Fibroblast of skin of left biceps (primary cell): ENCODE measurements at places on chromosomes 7 and 10.

DNA sequence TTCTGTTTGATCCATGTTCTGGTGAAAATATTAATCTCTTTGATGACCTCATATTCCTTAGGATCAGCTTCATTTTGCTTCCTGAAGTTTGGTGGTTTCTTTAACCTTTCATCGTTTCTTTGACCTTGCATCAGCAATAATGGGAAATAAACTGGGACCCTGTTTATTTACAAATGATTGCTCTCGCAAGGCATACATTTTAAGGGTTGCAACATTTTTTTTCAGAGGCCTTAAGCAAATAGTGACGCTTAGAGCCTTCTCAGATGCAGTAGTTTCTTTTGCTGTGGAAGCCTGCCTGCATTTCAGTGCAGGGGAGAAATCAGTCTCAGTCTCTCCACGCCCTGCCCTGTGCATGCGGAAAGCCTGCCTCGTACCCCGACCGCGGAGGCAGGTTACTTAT lies 139.1 kb upstream of the NPS start:
- no peak for DNase-seq

DNA sequence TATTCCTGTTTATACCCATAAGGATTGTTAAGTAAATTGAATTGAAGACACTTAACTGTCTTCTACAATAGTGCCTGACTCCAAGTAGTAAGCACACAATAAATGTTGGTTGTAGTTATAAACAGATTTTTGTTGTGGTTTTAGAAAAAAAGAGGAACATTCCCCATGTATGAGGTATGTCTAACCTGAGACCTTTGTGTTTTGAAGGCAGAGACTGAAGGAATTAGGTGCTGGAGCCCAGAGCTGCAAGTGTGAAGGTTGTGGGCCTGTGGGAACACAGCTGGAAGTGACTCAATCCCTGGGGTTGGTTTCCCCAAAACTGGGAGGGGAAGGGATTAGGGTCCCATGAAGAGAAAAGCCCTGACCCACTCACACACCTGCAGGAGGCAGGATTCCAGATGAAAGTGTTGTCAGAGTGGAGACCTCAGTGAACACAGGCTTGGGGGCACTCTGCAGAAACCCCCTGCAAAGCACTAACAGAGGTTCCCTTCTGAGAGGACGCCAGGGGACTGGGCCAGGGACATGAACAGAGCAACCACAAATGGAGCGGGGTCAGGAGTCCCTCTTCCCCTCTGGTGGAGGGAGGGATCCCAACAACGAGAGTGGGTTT lies 265.1 kb upstream of the KLF14 start:
- DNase-seq = no peak

DNA sequence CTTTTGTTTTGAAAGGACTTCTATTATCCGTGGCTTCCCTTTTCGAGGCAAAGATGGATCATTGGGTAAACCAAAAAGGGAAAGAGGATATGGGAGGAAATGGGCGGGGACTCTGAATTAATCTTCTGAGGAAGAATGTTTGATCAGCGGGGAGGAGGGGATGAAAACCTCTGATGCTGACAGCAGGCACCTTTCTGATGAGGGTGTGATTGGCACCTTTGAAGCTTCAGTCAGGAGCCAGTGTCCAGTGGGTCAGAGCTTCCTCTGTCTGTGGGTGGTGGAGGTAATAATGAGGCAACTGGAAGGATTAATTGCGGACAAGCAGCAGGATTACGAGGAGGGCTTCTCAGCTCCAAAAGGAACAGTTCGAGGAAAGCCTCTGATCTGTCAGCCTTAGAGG lies 877.6 kb downstream of the LRMDA start:
- DNase-seq = no peak

DNA sequence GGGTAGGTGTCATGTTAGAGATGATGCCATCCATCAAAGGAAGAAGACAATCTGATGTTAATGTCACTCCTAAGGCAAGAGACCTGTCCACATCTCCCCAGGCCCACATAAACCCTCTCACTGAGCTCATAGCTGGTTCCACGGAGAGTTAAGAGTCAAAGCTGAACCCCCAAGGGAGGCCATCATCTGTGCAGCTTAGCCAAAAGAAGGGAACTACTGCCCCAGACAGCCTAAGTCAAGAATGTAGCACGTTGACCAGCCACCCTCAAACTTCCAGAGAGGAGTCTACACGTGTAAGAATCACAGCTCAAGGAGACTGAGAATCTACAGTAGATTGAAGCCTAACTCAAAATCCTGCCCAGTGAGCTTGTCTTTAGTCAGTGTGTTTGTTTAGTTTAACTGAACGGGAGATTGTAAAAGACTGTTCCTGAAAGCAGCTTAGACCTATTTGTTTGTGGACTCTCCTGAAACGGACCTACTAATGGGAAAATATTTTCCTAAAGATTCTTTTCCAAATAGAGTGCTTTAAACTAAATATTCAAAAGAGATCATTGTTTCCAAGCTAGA lies 192.7 kb upstream of the NFE2L3 start:
- no peak for DNase-seq

DNA sequence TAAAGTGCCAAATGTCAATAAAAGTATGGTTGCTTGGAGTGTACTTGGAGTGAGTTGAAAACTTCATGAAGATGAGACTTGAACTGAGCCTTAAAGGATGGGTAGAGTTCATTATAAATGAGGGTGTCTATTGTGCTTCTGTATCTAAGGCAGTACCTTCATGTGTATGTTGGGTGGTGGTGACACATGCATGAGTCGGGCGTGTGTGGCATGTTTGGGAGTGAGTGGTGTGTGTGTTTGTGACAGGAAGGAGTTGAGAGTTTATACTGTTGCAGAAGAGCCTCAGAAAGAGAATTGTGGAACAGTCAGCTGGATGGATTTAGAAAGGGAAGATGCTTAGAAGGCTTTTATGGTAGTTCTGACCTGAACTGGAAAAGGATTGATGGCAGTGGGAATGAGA lies 6.0 kb upstream of the ZRANB1 start:
- DNase-seq = no peak

- DNase-seq = no peak
These were observed 314.6 kb downstream of the C7orf25 start for GRCh38 chr7:42597300-42597699.

GRCh38 chr7:155355176-155355575 lies 57.5 kb downstream of the INSIG1 start:
- DNase-seq = no peak

DNA sequence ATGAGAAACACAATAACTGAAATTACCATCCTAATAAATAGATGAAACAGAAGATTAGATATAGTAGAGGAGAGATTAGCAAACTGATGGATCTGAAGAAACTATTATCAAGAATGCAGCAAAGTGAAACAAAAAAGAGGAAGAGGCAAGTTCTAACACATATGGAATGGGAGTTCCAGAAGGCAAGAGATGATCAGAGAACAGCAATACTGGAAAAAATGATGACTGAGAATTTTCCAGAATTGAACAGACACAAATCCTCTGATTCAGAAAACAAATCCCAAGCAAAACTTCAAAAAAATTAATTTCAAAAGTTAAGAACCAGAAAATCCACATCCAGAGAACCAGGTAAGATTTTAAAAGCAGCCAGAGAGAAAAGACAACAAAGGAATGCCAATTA lies 20.2 kb upstream of the CYREN start:
- no peak for DNase-seq

DNA sequence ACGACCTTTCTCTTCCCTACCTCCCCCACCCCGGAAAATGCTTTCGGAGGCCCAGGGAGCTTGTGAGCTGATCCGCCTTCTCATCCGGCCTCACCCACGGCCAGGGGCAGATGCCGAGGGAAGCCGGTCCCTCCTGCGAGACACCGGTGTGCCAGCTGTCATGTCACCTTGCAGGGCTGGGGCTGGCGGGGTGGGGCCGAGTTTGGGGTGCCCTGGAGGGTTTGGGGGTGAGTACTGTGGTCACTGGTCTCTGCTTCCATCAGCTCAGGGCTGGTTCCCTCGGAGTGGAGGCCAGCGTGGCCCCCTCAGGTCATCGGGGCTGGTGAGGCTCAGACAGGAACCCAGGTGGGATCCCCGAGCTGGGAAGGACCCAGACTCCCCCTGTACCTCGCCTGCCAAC lies 48.7 kb downstream of the RCC1L start:
- no peak for DNase-seq

- DNase-seq = no peak
These were observed 123.3 kb upstream of the CDK1 start for GRCh38 chr10:60654813-60655464.

DNA sequence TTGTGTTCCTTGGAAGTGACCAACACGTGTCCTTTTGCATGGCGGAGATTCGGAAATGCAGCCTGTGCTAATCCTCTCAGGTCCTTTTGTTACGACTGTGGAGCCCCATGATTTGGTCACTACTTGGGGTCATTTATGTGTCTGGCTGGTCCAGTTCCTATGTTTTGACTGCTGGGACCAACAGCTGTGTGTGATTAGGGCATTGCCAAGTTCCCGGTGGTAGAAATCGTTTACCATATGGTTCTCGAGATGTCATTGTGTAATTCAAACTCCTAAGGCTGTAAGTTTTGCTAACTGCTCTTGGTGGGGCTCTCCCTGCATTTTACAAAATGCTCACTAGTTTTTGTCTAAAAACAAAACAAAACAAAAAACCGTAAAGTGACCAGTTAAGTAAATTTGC lies 62.0 kb downstream of the CCNY start:
- DNase-seq = no peak

DNA sequence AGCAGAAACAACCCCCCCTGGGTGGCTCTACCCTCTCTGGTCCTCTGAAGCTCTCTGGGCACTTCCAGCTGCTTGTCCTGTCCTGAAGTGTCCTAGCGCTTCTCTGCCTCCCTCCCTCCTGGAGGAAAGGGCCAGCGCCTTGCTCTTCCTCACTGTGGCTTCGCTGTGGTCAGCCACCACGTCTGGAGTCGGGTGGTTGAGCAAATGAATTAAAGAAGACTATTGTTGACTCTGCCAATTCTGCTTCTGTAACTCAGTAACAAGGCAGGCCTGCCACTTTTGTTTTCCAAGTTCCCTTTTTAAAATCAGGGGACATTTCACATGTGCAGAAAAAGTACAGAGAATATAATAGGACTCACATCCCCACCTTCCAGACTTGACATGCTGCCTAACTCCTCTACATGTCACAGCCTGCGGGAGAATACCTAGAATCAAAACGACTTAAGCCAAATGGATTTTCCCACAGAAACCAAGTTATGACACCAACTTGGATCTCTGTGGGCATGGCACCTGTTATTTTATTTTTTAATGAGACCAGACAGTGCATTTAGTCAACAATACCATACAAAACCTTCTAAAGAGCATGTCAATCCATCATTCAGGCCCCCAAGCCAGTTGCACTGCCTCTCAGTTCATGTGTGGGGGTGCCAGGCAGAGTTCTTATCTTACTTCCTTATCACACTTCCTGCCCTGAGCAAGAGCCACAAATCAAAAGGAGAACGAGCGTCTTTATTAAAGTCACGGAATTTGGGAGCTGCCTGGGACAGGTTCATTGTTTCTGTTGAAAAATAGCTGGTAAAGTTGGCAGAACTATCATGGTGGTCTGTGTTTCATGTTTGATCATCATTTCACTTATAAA lies 6.8 kb downstream of the FFAR4 start:
- DNase-seq = no peak

DNA sequence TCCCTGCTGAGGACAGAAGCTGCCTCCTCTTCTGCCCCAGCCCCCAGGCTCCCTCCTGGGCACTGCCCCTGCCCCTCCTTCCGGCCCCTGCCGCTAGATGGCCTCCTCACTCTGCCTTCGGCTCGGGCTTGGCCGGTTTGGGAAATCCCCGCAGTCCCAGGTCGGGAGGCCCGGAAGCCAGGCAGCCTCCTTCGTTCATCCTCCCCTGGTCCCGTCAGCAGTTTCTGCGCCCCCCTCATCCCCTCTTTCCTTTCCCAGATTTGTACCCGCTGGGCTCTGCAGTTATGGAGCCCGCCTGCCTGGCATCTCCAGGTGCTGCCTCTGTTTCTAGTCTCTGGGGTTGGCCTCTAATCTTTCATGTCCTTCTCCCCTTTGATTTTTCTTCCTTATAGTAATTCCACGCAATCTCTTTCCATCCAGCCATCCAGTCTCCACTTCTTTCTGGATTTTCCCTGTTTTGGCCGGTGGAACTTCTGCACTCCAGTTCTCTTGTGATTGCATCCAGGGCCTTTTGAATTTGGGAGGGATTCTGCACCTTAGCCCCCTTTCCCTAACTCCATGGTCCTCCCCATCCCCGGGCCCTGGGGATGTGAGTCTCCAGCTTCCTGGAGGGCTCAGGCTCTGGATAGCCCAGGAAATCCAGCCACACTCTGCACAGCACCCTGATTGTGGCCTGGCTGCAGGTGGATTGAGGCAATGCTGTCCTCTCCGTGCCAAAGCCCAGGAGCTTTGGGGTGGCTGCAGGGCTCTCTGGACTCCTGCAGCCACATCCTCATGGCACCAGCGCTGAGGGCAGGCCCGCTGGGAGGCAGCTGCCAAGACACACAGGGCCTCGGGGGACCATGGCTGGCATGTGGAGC lies 3.3 kb upstream of the SHH start:
- no peak for DNase-seq

DNA sequence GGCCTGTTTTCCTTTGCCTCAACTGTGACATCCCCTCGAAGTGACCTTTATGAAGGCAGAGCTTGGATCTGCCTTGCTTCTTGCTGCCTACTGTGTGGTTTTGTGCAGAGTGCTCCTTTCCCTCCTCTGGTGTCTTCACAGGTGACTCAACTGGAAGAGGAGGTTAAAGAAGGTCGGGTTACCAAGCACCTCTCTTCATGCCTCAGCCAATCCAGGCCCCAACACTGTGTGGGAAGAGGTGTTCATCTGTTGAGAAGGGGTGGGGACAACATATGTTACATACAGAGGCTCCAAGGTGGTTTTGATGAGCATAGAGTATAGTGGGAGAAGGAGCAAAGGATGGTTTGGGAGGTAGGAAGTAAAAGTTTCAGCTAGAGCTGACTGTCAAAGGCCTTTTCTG lies 155.7 kb downstream of the AUTS2 start:
- DNase-seq = no peak

GRCh38 chr7:117325836-117326235 lies 3.0 kb upstream of the WNT2 start:
- DNase-seq = no peak

DNA sequence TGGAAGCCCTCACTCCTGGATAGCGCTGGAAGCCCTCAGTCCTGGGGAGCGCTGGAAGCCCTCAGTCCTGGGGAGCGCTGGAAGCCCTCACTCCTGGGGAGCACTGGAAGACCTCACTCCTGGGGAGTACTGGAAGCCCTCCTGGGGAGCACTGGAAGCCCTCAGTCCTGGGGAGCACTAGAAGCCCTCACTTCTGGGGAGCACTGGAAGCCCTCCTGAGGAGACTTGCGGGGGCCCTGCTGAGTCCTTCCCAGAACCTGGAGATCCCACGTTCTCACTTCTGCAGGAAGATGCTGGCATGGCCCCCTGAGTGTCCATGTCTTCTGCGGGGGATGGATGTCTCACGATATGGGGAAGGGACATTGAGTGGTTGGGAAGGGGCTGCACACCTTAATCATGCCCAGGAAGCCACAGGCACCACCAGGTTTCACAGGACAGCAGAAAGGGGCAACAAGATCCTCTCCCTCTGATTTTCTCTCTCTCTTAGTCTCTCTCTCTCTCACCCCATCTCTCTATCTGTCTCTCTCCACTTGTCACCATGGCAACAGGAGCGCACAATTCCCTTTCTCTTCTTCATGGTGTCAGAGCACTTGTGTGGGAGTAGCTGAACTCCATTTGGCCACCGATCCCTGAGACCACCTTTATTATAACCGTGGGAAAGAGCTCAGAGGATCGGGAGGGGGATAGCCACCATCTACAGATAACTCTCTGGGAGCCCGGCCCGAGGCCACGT lies 267.0 kb downstream of the TCERG1L start:
- no peak for DNase-seq
